ENCODE measurements at places on chromosomes 11 and 22.

- no peak for DNase-seq
Measured at GRCh38 chr22:42174062-42174461, 43.5 kb upstream of the CYP2D6 start.

GRCh38 chr11:114279792-114280546 is 16.2 kb upstream of the NNMT start:
- DNase-seq = no peak

DNA sequence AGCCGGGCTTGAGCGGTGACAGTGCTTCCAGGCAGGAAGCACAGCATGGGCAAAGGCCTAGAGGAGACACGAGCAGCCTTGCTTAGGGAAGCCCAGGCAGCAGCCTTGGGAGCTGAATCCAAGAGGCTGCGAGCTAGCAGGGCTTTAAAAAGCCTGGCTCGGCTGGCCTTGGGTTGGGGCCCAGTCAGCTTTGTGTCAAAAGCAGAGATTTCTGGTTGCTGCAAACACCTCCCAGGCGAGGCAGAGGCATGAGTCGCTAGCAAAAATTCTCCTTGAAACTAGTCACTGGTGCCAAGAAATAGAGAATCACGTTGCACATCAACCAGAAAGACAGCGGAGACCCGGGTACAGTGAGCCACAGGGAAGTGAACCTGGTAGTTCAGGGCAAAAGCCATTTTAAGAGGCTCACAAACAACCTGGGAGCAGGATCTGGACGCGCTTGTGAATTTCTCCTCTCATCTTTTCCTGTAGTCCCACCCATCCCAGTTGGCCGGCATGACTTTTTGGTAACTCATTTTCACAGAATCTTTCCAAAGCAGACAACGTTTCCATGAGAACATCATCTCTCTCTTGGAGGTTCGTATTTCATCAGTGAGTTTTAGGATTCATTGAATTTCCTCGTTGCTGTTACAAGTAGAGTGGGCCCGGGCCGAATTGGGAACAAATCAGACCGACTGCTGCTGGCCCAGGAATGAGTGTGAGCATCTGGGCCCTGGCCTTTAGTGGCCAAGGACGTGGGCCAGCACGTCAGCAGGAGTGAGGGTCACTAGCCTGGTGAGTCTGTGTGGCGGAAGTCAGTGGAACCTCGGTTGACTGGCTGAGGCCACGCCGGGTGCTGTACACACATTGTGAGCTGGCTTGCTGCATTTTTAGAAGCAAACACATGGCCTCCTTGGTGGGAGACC is 16.4 kb upstream of the FGF4 start:
- no peak for DNase-seq

GRCh38 chr11:64379817-64380709 is 21.1 kb downstream of the RPS6KA4 start:
- DNase-seq = no peak

DNA sequence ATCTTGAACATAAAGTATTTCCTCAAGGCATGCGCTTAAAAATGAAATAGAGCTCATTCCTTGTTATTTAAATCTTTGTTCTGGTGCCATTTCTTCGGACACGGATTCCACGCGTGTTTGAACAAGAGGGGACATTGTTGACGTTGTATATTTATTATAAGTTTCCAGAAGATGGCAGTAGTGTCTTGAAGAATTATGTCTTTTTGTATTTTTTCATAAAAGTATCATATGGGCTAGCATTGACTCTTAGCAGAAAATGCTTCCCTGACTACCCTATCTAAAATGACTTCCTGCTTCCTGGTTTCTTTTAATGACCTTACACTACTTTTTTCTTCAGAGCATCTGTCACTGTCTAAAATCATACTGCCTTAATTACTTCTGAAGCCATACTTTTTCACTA is 20.4 kb downstream of the BIRC2 start:
- DNase-seq = no peak

GRCh38 chr11:58832056-58832645 is 12.4 kb downstream of the GLYATL2 start:
- no peak for DNase-seq

DNA sequence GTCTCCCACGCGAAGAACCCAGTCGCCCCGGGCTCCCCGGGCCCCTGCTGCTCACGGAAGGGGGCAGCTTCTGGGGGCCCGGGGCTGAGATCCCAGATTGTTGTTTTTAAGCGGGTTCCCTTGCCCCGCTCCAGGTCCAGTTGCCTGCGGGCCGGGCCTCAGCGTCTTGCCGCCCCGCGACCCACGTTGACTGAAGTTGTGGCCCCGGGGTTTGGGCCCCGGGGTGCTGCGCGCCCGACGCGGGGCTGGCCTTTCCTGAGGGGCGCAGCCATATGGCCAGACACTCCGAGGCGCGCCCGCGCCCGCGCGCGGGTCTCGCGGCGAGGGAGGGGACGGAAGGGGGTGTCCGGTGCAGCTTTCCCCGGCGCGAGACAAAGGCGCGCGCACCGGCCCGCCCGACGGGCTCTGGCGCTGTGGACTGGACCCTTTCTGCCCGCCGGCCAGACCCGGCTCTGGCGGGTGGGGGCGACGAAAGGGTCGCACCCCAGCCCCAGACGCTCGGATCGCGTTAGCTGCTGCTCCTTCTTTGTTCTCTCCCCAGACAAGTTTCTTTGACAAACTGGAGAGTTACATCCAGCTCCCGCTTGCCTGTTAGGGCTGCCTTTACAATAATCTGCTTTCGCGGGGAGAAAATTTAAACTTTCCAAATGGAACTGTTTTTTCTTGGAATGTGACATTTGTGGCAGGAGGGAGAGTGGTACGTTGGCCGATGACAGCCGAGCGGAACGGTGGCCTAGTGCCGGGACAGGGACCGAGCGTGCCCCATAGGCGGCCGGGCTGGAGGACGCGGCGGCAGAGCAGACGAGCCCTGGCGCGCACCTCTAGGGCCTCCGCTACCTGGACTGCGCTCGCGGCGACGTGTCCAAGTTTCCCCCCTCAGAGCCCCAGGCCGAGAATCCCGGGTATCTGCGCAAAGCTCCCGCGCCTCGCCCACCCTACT is 716 bp downstream of the AMOTL1 start:
- no peak for DNase-seq

DNA sequence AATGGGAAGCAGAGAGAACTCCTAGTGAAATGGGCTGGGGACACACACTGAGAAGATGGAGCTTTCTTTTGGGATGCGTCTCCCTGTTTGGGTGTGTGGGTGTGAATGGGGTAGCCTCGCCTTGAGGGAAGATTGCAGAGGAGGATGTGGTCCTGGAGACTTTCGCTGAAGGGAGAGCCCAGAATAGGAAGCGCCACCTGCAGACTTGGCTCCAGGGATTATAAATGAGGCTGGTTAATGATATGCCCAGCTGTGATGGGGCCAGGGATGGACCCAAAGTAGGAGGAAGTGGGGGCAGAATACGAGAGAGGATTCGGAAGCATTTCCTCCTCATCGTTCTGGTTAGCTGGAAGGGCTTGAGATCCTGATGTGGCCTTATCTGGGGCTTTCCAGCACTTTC is 13.7 kb downstream of the RELT start:
- no peak for DNase-seq

DNA sequence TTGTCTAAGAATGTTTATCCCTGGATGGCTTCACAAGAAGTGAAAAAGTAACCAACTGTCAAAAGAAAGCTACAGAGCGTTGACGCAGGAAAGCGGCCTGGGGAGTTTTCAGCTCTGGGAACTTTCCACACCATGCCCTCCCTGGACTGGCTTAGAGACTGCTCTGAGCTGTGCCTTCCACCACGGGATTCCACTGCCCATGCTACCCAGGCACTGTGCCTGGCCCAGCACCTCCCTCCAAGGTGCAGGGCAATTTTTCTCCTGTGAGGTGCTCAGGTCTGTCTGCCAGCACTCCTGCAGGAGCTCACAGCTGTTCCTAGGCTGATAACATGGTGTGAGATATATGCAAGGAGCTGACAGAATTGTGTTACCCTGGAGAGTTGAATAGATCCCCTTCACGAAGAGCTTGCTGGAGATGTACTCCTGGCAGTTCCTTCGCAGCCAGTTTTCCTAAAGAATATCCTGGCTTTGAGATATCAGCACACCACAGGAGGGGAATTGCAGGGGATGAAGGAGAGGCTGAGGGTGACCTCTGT is 258.3 kb upstream of the B3GAT1 start:
- no peak for DNase-seq

- DNase-seq = no peak
Measured at GRCh38 chr22:19766511-19767426, 6.2 kb downstream of the TBX1 start.

DNA sequence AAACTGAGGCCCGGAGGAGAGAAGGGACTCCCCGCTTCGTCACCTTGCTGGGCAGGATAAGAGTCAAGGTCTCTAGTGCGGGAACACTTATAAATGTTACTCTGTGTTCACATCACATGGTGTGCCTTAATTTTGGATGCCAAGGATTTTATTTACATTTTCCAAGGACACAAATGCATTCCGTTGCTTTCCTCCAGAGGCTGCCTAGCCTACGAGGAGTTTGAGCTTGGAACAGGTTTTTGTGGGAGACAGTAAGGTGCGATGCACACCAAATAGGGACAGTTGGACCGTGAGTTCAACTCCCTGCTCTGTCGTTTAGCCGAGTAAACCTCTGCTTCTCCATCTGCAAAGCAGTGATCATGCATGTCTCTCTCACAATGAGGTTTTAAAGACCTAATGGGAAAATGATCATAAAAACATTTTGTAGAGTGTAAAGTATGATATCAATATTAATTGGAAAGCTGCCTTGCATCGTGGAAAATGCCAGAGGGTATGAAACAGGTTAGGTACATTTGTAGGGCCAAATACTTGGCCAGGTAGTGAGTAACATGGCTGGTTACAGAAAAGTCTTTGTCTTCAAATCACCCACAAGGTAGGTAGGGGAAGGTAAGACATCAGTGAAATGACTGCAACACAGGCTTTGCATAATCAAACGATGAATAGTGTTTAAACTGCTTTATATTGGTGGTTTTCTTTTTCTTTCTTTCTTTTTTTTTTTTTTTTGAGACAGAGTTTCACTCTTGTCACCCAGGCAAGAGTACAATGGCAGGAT is 61.8 kb downstream of the ST3GAL4 start:
- no peak for DNase-seq

GRCh38 chr11:32280339-32280738 is 155.0 kb downstream of the WT1 start:
- no peak for DNase-seq

GRCh38 chr11:117618302-117618981 is 178.6 kb downstream of the DSCAML1 start:
- DNase-seq = no peak

DNA sequence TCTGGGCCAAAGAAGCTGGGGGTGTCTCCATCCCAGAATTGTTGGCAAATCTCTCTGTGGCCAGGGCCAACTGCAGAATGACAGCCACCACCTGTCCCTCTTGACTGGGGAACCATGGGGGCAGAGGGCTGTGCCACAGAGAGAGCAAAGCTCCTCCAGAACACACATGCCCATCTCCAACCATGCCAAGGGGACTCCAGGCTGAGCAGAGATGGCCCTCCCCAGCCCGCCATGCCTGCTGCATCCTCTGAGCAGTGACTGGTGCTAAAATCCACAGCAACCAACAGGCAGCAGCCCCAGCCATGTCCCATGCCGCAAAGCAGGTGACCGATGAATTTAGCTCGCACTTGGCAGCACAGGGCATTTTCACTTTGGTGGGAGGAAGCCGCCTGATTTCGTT is 45.0 kb downstream of the LARGE1 start:
- no peak for DNase-seq

GRCh38 chr11:130126516-130126915 is 33.1 kb upstream of the ST14 start:
- no peak for DNase-seq

DNA sequence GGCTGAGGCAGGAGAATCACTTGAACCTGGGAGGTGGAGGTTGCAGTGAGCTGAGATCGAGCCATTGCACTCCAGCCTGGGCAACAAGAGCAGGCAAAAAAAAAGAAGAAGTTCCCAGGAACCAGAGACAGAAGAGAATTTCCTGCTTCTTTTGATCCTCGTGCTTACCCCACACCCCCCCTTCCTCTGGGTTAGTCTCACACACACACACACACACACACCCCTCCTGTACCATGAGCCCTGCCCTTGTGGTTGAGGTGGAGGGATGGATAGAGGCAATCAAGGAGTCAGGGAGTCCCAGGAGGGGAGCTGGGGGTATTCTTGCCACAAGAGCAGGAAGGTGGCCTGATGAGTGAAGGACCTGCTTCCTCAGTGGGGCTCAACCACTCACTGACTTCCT is 4.1 kb upstream of the UBE2L6 start:
- no peak for DNase-seq

- DNase-seq = no peak
Measured at GRCh38 chr11:62242021-62242420, at the start of gene SCGB1D2. Gene SCGB1D2 (plus strand): TSS chr11:62242239. CDS start chr11:62242308, 69 bp downstream.

DNA sequence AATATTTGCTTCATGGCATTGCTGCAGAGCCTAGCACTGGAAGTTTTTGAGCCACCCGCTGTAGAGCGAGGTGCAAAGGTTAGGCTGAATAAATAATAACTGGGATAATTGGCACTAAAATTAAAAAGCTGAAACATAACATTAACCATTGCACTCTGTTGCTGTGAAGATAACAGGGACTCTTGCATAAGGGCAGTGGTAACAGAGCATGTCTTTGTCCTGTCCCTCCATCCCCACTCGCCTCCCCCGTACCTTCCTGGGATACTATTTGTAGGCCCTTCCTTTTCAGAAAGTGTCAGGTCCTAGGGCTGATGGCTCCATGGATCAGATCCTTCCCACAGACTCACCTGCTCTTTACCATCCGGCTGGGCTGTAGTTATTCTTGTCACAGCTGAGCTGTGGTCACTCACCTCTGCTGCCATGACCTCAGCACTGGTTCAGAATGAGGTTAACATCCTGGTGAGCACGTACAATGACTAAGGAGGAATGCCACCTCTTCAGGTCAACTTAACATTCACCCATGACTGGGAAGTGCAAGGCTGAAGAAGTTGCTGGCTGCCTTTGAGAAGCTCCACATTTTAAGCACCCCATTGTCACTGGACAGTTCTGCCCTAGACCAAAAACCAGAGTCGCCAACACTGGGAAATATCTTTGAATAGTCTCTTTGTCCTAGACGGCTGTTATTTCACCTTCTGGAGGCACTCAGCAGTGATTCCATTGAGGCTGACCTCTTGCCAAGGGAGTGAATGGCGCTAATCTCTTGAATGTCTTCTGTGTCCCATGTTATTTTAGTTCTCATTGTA is 103.2 kb upstream of the KIRREL3 start:
- no peak for DNase-seq

- DNase-seq = no peak
Measured at GRCh38 chr22:29030016-29030617, 31.5 kb downstream of the C22orf31 start.

- no peak for DNase-seq
Measured at GRCh38 chr11:66550887-66551286, 4.2 kb downstream of the ACTN3 start.

- DNase-seq = no peak
Measured at GRCh38 chr11:33347490-33348125, 90.4 kb downstream of the HIPK3 start.

Data from smooth muscle cell of the brain vasculature (primary cell).